Bone marrow (tissue), 2 donors: ENCODE measurements at places on chromosomes 1 and 21.

DNA sequence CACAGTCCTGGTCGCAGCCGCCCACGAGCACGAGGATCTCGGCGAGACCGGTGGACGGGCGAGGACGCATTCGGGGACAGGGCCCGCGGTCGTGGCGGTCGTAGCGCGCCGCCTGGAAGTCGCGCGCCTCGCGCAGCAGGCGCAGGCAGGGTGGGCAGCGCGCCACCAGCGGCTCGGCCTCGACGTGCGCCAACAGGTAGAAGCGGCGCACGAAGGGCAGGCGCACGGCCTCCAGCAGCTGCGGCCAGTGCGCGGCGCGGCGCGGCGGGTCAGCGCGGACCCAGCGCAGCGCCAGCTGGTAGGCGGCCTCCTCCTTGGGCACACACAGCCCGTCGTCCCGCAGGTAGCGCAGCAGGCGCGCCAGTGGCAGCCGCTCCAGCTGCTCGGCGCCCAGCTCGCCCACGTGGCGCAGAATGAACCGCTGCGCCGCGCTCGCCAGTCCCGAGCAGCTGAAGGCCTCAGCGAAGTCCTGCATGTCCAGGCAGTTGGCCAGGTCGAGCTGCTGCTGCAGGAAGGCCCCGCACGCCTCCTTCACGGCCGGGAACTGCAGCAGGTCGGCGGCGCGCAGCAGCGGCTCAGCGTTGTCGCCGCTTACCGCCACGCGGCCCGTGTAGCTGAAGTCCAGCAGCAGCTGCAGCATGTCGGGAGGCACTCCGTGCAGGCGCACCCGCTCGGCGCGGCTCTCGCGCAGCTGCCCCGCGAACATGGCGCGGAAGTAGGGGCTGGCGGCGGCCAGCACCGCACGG is 573 bp downstream of the KLHL21 start:
- no peak for DNase-seq

GRCh38 chr1:202254454-202255252 is 61.1 kb downstream of the LGR6 start:
- no peak for DNase-seq

DNA sequence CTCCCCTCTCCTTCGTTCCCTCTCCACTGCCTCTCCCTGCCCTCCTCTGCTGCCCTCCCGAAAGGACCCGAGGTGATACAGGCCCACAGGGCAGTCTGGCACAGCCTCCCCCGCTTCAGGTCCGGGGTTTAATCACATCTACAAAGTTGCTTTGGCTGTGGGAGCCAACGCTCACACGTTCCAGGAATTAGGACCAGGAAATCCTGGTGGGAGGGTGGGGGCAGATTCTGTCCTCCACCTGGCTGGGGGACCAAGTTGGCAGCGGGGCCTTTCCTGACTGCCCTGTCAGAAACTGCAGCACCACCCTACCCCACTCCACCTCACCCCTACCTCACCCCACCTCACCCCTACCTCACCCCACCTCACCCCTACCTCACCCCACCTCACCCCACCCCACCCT is 95.1 kb downstream of the WDR4 start:
- DNase-seq = no peak

DNA sequence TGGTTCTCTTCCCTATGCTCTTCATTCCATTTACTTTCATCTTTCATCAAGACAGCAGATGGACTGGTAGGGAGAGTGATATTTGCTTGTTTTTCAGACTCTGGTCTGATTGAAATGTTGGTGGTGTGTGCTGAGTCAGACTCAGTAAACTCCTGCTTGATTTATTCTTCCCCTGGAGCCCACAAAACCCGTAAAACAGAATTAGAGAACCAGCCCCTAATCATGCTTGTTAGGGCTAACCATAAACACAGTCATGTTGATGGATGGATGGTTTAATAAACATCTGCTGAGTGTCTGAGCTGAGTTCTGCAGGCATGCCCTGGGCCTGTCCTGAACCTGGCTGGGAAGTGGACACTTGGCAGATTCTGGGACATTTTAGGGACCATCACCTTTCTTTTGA is 24.8 kb downstream of the NOS1AP start:
- DNase-seq = no peak

DNA sequence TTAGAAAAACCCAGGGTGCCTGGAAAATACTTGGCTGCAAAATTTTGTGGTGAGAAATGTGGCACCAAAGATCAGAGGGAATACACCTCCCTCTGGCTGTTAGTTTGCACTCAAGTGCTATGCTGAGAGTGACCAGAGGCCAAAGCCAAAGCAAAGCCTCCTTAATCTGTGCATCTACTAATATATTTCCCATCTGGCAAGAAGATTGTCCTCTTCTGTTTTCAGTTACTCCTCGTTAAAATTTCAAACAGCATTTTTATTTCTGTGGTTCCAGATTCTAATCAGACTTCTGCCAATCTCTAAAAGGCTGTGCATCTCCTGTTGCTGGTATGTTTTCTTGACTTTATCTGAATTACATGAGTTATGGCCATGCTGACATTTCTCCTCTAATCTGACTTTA is 327.4 kb downstream of the TBX15 start:
- no peak for DNase-seq

DNA sequence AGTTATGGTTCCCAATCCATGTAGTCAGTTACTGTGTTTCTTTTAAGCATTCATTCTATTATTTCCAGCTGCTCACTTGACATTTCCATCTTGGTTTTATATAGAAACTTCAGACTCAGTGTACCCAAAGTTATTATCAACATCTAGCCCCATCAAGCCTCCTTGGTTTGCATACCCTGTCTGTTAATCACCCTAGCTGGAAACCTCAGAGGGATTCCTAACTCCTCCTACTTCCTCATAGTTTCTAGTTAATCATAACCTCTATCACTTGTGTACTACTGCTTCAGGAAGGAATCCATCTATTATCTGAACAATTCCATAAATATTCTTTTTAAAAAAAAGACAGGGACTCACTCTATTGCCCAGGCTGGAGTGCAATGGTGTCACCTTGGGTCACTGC is 293.3 kb downstream of the SDCCAG8 start:
- no peak for DNase-seq

- DNase-seq = no peak
Observed at GRCh38 chr21:36203603-36203889, 46.9 kb downstream of the DOP1B start.

DNA sequence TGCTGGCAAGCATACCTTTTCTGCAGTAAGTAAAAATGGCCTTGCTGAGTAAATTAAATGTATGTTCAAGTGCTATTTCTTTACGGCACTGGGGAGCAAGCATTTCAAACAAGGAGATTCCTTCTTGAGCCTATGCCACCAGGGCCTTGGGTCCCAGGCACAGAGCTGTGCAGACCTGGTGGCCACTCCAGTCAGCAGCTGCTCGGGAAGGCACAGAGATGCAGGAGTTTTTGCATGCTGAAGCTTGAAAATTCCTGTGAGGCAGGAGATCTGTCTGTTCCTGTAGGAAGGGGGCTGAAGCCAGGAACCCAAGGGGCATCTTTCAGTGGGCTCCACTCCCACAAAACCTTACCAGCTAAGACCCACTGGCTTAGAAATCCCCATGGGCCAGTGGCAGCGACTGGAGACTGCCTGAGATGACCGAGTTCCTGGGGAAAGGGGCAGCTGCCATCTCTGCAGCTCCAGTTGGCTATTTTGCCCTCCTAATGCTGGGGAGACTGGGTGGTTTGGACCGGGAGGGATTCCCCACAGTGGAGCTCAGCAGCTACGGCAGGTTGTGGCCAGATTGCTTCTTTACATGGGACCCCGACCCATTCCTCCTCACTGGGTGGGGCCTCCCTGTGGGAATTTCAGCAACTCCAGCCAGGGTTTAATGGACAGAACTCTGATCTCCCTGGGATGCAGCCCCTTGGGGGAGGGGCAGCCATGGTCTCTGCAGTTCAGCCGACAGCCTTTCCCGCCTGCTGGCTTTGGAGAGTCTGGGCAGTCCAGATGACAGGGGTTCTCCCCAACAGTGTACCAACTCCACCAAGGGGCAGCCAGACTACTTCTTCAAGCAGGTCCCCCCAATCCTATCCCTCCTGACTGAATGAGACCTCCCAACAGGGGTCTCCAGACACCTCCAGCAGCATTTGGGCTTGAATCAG is 8.4 kb upstream of the PGBD2 start:
- no peak for DNase-seq

- DNase-seq = no peak
Observed at GRCh38 chr1:111334169-111334568, 43.5 kb downstream of the CHIA start.

DNA sequence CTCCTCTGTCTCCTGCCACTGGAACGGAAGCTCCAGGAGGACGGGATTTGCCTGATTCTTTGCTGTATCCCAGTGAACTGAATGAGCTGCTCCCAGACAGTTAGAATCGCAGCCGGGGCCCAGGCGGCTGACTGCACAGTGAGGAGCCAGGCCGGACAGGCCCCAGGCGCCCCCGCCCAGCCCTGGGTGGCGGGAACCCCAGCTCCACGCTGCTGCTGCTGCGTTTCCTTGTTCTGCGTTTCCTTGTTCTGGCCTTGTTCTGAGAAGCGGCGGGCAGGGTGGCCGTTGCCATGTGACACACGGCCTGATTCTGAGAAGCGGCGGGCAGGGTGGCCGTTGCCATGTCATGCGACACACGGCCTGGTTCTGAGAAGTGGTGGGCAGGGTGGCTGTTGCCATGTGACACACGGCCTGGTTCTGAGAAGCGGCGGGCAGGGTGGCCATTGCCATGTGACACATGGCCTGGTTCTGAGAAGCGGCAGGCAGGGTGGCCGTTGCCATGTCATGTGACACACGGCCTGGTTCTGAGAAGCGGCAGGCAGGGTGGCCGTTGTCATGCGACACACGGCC is 56.2 kb downstream of the SLC37A1 start:
- no peak for DNase-seq

- no peak for DNase-seq
Observed at GRCh38 chr1:201356701-201357100, 20.8 kb downstream of the TNNT2 start.

GRCh38 chr1:213166852-213167251 is 115.8 kb downstream of the RPS6KC1 start:
- no peak for DNase-seq

DNA sequence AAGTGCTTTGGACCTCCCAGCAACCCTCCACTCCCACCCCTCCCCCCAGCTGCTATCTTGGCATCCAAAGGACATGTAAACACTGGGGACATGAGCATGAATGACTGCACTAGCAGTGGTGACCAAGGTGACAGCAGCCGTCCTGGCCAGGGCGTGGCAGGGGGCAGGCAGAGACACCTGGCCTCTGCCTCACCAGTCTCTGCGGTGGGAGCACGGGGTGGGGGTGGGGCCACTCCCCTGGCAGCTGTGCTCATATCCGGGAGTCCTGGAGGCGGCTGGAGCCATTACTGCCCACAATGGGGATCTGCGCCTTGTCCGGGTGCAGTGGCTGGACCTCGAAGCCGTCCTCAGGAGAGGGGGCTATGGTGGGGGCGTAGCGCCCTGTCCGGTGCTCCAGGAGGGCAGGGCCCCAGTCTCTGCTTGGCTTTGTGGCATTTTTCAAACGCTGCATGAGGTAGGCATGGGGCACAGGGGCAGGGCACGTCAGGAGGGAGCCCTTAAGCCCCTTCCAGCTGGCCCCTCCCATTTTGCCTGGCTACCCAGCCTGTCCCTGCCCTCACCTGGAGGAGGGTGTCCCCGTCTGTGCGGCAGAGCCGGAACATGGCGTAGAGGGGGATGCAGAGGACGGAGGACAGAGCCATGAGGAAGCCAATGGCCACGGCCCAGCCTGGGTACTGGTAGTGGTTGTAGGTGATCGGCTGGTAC is 6.0 kb downstream of the CCDC24 start:
- DNase-seq = no peak

- DNase-seq = no peak
Observed at GRCh38 chr1:42318601-42319000, 16.4 kb downstream of the FOXJ3 start.

GRCh38 chr1:52670604-52671003 is 27.5 kb downstream of the COA7 start:
- no peak for DNase-seq

DNA sequence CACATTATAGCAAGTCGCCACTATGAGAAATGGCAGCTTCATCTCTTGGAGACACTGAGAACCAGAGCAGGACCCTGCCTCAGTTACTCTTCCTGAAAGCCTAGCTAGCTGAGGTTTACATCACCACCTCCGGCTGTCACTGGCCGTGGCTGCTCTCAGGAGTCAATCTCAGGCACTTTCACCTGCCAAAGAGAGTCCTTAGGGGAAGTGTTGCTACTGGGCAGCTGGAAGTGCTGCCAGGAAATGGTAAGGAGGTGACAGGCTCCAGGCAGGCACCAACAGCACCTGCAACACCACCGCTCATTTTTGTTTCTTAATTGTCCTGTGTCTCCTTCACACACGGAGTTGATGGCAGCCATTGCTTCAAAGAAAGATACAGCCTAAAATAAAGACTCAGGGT is 92.5 kb downstream of the DSCAM start:
- no peak for DNase-seq

DNA sequence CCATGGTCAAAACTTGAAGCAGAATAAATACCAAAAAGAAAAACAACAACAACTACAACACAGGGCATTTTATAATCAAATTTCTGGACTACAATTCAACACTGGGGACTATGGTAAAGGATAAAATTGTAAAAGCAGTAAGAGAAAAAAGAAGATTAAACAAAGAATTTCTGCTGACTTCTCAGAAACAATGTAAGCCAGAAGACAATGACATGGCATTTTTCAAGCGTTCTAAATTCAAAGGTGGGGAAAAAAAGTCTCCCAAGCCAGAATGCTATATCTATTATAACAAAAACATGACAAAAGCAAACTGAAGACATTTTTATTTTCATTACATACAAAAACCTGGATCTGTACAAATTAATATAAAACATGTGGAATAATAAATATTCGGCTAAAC is 433.1 kb downstream of the NPHP4 start:
- DNase-seq = no peak

DNA sequence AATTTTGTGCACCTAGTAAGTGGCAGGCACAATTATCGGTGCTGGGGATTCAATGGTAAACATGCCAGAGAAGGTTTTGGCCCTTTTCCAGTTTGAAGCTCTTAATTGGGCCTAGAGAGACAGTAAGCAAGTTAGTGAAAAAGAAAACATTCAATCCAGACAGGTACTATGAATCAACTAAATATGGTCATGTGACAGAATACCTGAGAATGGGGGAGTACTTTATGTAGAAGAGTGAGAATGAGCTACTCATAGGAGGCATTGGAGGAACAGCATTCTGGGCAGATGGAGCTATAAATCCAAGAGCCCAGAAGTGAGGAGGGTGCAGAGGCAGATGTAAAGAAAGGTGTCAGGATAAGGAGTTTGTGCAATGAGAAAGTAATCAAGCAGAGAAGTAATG is 1017.9 kb downstream of the ADGRL2 start:
- DNase-seq = no peak

DNA sequence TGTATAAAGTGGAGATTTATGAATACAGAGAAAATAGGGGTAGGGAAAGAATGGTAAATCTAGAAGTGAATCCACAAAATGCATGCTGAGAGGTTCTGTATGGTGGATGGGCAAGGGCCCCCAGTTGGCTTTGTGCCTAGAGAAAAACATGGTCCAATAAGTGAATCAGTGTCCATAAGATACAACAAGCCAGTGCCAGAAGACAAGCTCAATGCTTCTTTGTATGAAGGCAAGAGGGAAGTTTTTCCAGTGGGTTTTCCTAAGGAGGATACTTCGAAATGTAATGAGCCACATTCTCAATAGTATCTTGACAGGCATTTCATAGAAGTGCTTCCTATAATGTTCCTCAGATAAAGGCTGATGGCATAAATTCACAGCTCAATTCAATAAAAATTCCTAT is 169.4 kb upstream of the HMCN1 start:
- no peak for DNase-seq

- DNase-seq = peak; percentile 15
Observed at GRCh38 chr1:232627645-232628334, 2.1 kb downstream of the SIPA1L2 start.

- DNase-seq = peak; percentile 64
Observed at GRCh38 chr1:191963286-191963685, 195.0 kb upstream of the RGS18 start.

GRCh38 chr1:182649041-182649440 is 35.3 kb downstream of the RGS8 start:
- DNase-seq = no peak
